ENCODE measurements at places on chromosomes 4 and X. TPM values are rescaled to one million over a fixed set of nuclear protein-coding genes. Genes with fewer than 3 reads are reported as not detected.
A peak's percentile ranks its signal among the peaks of the same experiment; 100 is the strongest.

MAGIX gene
- 3.5 TPM for total RNA-seq

H2BW1 gene
- not detected for total RNA-seq

PCSK1N gene
- 1.8 TPM for total RNA-seq

DNA sequence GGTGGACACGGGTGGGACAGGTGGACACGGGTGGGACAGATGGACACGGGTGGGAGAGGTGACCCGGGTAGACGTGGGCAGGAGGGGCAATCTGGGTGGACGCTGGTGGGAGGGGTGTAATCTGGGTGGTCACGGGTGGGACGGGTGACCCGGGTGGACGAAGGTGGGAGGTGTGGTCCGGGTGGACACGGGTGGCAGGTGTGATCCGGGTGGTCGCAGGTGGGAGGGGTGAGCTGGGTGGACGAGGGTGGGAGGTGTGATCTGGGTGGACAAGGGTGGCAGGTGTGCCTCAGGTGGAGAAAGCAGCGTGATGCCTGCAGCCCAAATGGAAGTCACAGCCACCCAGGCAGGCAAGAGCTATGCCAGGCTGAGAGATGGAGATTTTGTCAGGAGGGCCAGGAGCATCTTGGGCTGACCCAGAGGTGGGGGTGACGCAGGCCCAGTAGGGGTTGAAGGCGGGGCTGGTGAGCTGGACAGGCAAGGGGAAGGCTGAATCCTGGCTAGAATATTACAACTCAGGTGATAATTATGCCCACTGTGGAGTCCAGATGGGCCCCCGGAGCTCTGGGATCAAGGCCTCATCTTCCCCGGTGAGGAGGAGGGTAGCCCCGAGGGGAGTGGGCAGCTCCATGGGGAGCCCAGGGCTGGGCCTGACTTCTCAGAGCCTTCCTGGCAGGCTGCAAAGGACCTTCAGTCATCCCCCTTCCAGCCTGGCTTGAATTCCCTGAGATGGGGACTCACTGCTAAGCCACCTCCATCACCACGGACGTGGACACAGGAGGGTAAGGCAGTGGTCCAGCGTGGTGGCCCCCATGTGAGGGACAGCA, 100.0 kb downstream of the ADRA2C start:
- H3K27ac ChIP-seq, result no peak overlapping the region
- no peak for DNase-seq
- no peaks in the 10 kb centered on the region for H3K4me1 ChIP-seq
- no peaks in the 10 kb centered on the region for H3K27me3 ChIP-seq
- no peak overlapping the region for H3K4me3 ChIP-seq

DNA sequence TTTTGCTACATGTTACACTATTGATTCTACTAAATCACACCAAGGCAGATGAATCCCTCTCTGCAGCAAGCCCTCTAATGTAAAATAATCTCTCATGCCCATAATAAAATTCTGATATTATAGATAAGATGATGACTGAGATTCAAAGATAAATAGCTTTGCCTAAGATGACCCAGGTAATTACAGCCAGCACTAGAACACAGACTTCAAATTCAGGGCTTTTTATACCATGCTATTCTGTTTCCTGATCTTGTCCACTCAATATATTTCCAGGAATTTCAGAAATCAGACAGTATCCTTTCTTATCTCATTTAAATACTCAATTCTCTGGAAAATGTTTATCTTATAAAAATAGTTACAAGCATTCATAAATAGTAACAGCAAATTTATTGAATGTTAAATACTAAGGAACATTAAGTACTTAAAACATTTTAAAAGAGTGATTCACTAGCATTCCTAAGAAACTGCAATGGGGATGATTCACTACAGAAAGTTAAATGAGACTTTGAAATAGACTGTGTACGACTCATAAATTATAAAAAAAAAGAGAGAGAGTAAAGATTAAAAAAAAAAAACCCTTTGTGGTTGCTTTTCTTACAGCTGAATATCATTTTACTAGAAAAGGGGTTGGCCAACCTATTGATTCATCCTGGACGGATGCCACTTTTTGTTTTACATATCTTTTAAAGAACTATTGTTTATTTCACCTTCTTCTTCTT, 45.8 kb upstream of the IL21 start:
- H3K36me3 ChIP-seq, result no peaks in the 10 kb centered on the region
- DNase-seq, result no peak
- no peak overlapping the region for H3K4me3 ChIP-seq
- H3K27ac ChIP-seq, result peak overlapping the region; percentile 21
- peaks cover 32% of the 10 kb centered on the region for H3K4me1 ChIP-seq
- H3K27me3 ChIP-seq, result no peaks in the 10 kb centered on the region

DNA sequence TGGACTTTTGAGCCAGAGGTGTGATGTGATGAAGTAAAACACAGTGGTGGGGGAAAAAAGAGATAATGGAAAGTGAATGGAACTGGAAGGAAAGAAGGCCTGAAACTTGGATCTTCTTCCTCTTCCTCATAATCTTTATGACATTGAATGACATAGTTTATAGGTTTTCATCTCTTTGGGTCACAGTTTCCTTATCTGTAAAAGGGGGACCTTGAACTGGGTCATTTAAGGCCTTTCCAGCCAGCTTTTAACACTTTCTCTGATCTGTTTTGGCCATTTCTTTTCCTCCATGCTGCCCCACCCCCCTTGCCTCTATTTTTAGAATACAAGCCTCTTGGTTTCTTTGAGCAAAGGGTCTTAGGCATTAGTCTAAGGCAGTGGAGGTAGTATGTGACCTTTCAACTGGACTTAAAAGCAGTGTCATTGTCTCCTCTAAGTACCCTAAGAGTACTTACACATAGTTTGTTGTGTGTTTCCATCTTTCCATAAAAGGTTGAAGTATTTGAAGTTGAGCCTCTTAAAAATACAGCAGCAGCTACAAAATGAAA, 7.8 kb downstream of the CPEB2 start:
- peaks cover 10% of the 10 kb centered on the region for H3K36me3 ChIP-seq
- H3K4me1 ChIP-seq, result peaks cover 62% of the 10 kb centered on the region
- H3K27me3 ChIP-seq, result no peaks in the 10 kb centered on the region
- H3K4me3 ChIP-seq, result peak overlapping the region; percentile 37

- no peak for DNase-seq
- H3K4me3 ChIP-seq, result no peak overlapping the region
- H3K36me3 ChIP-seq, result no peaks in the 10 kb centered on the region
- no peaks in the 10 kb centered on the region for H3K27me3 ChIP-seq
Measured at GRCh38 chr4:141538001-141538400, 98.4 kb upstream of the IL15 start.

- no peak for DNase-seq
- no peak overlapping the region for H3K27ac ChIP-seq
- peaks cover 9% of the 10 kb centered on the region for H3K4me1 ChIP-seq
- H3K4me3 ChIP-seq, result no peak overlapping the region
- peaks cover 22% of the 10 kb centered on the region for H3K36me3 ChIP-seq
Measured at GRCh38 chr4:145093638-145094037, 4.4 kb downstream of the ANAPC10 start.

- H3K4me3 ChIP-seq, result no peak overlapping the region
- DNase-seq, result no peak
- no peak overlapping the region for H3K27ac ChIP-seq
- H3K36me3 ChIP-seq, result peaks cover 9% of the 10 kb centered on the region
- no peaks in the 10 kb centered on the region for H3K4me1 ChIP-seq
- no peaks in the 10 kb centered on the region for H3K27me3 ChIP-seq
Measured at GRCh38 chrX:16855363-16856075, 14.6 kb downstream of the RBBP7 start.

- DNase-seq, result peak; percentile 4
- no peaks in the 10 kb centered on the region for H3K36me3 ChIP-seq
- H3K27ac ChIP-seq, result peak overlapping the region; percentile 89
- peak overlapping the region; percentile 86 for H3K4me3 ChIP-seq
- H3K4me1 ChIP-seq, result peaks cover 45% of the 10 kb centered on the region
Measured at GRCh38 chr4:56909086-56909894, 1.6 kb downstream of the REST start.
